Cardiac muscle cell (in vitro differentiated cells and primary cell): ENCODE measurements at places on chromosomes 7 and 10. TPM values are rescaled to one million over a fixed set of nuclear protein-coding genes. Genes with fewer than 3 reads are reported as not detected.

Gene SLC18A3
- total RNA-seq = not detected in 2 replicates

Gene ABCB1
- total RNA-seq = not detected in 2 replicates

Gene UBE3C
- total RNA-seq = 33.1 and 34.0 TPM in 2 replicates

Gene PNLIPRP2
- not detected in 2 replicates for total RNA-seq

Gene MEOX2
- 0.25 TPM in 1 of 2 replicates, not detected in the other for total RNA-seq

Gene GRID2IP
- 0.07 and 0.24 TPM in 2 replicates for total RNA-seq
